ENCODE measurements at places on chromosomes 7 and 10.

DNA sequence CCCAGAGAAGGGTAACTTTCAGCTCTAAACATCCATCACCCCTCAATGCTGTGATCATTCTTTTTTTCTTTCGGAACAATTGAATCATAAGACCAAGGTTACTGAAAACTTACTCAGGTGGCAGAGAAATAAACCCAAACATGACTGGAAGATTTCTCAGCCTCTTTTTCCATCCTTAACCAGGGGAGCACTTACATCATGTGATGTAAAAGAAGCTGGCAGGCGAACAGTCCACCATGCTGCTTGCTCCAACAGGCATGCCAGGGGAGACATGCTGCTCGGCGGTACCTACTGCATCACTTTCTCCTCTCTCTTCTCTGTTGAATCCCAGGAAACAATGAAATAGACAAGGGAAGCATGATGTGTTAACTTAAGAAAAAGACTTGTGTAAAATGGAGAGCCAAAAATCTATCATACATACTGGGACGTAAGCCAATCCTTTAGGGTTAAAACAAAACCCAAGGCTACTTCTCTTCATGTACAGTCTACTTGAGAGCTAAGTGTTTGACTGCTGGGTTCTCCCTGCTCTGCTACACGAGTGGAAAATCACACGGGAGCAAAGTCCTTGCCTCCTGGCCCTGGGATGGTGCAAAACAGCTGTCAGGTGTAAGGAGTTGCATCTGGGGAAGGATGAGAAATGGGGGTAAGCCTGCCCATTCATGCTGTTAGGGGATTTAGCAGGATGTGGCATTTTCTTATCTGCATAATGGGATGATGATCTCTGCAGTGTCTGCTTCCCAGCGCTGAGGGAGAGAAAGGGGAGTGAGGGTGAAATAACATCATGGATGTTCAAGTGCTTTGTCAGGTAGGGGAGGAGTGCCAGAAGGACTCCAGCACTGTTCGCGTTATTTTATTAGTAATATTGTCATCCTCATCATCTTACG, 64.3 kb upstream of the ZNF438 start:
- no peak for DNase-seq

GRCh38 chr7:25312968-25313367, 84.7 kb upstream of the NPVF start:
- no peak for DNase-seq

GRCh38 chr10:100982916-100983830, 4.1 kb downstream of the MRPL43 start:
- DNase-seq: no peak

DNA sequence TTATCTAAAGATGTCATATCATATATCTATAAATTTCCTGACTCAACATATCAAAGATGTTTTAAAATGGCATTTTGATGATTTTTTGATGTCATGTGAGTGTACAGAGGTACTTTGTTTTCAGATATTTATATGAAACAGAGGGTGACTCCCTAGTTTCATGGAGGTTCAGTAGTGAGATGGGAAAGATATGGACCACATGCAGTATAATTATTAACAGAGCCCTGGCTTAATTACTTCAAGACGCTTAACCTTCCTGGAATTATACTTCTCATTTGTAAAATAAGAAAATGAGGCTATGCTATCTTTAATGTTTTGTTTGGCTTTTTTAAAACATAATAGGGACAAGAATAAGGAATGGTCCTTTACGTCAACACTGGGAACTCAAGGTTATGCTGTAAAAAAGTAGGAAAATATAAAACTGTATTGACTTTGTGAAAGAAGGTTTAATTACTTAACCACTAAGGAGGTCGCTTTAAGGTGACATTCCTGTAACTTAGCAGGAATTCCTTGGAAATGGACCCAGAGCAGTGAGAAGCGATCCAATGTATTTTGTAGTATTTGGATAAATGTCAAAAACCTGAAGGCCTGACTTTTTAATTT, 821.0 kb upstream of the IGFBP3 start:
- DNase-seq: no peak

GRCh38 chr7:155122831-155123230, 52.7 kb downstream of the HTR5A start:
- no peak for DNase-seq

- DNase-seq: no peak
Observed at GRCh38 chr10:3574451-3574850, 210.6 kb downstream of the KLF6 start.

GRCh38 chr7:27869056-27869455, 129.1 kb downstream of the TAX1BP1 start:
- DNase-seq: no peak

Measured in CD4-positive, alpha-beta T cell treated with Interleukin-15 for 4 hours (primary cell).